Inflammatory macrophage treated with lipopolysaccharide for 1 hour (primary cell): ENCODE measurements at places on chromosomes 7 and 10.

DNA sequence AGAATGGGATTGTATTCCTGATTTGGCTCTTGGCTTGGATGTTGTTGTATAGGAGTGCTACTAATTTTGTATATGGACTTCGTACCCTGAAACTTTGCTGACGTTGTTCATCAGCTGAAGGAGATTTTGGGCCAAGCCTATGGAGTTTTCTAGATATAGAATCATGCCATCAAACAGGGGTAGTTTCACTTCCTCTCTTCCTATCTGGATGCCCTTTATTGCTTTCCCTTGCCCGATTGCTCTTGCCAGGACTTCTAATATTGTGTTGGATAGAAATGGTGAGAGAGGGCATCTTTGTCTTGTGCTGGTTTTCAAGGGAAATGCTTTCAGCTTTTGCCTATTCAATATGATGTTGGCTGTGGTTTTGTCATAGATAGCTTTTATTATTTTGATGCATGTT lies 92.3 kb downstream of the CCDC7 start:
- DNase-seq: no peak

DNA sequence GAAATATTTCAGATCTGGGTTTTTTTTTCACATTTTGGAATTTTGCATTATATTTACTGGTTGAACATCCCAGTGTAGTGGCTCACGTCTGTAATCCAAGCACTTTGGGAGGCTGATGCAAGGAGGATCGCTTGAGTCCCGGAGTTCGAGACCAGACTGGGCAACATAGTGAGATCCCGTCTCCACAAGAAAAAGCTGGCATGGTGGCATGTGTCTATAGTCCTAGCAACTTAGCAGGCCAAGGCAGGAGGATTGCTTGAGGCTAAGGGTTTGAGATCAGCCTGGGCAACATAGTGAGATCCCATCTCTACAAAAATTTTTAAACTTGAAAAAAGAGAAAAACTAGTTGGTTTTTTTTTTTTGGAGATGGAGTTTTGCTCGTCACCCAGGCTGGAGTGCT lies 6.0 kb downstream of the RFC2 start:
- no peak for DNase-seq

DNA sequence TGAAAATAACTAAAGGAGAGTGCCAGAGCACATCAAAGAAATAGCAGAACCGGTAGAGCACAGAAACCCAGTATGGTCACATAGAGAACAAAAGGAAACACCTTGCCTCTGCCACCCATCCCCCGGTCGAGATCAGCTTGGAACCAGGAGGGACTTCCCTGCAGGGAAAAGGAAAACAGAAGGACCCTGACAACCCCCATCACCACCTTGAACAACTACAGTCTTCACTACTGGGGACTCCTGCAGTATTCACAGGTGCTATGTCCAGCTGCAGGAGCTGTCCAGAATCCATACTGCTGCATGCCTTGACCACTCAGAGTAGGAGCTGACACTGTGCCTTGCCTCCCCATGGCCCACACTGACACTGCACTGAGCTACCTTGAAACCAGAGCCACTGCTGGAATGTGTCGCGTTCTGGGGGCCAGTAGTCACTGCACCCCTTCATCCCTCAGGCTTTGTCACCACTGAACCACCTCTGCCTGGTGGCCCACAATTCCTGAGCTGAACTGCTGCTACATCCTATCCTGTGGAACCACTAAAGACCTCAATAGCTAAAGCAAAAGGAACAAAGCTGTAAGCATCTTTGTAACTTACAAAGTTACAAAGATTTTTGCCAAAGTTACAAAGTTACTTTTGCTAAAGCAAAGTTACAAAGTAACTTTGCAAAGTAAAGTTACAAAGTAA lies 66.8 kb downstream of the TRIL start:
- no peak for DNase-seq

- peak; percentile 27 for DNase-seq
These were observed 160.8 kb downstream of the SPAG6 start for GRCh38 chr10:22505911-22506685.

- DNase-seq: no peak
These were observed 731 bp downstream of the CHCHD3 start for GRCh38 chr7:133081119-133081598.

- DNase-seq: peak; percentile 25
These were observed 76.2 kb downstream of the CYP51A1 start for GRCh38 chr7:92058040-92058439.

DNA sequence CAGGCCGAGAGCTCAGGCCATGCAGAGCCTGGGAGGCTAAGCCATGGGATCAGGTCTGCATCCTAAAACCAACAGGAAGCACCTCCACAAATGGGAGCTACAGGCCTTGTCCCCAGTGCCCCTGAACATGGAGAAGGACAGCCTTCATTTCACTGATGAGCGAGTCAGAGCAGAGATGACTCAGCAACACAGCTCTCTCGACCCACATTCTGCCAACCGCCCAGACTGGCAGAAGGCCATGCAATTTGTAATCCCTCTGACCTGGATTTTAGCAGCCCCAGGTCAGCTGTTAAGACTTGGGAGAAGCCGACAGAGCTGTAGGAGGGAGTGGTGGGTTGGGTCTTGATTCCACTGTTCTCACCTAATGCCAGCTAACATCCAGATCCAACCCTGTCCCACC lies 25.5 kb downstream of the VOPP1 start:
- DNase-seq: peak; percentile 70

- no peak for DNase-seq
These were observed 12.0 kb downstream of the XRCC2 start for GRCh38 chr7:152663931-152664330.

GRCh38 chr10:87580016-87580415 lies 75.3 kb downstream of the MINPP1 start:
- no peak for DNase-seq

- DNase-seq: no peak
These were observed 676.4 kb upstream of the NRP1 start for GRCh38 chr10:34010891-34011290.

DNA sequence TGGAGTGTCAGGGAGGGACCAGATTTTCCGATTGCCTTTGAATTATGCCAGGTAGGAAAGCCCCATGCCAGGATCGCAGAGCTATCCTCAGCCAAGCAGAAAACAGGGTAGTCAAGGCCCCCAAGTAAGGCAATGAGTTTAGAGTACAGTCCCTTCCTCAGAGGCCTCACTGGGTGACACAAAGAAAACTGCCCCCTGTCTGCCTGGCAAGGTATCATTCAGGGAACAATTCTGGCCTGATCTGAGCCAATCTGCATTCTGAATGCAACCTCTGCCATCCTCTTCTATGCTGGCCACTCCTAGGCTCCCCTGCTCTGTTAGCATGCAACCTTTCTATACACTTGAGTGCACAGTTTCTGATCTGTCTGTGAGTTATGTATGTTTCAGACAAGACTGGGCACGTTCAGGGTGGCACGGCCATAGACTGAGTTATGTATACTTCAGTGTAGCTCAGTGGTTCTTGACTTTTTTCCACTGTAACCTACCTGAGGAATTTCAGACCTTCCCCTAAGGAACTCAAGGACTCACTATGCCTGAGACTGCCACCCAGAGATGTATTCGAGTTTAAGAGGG lies 336.8 kb downstream of the PLXNA4 start:
- DNase-seq: no peak

DNA sequence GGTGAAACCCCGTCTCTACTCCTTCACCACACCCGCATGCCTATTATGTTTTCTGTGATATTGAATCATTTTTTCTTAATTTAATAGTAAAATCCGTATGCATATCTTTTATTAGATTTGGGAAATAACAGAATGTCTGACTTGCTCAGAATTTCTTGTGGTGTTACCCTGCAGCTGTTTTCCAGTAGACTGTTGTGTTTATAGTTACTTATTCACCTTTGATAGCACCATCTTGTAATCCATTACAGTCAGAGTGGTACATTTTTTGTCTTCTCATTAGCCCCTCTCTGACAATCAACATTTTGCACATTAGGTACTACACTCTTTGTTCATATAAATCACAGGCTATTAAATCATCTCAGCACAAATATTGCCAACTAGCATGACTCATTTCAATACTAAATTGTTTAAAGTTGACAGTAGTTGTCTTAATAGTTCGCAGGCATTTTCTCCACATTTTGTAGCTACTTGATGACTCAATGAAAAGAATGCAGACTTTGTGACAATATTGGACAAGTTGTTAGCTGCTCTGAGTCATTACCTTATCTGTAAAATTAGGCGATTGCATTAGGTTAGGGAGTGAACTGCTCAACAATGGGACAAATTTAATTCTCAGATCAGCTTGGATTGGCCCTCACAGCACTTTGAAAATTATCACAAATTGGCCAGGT lies 17.8 kb upstream of the SLC16A12 start:
- DNase-seq: no peak

- no peak for DNase-seq
These were observed 115.5 kb upstream of the LAMB4 start for GRCh38 chr7:108245523-108246226.

DNA sequence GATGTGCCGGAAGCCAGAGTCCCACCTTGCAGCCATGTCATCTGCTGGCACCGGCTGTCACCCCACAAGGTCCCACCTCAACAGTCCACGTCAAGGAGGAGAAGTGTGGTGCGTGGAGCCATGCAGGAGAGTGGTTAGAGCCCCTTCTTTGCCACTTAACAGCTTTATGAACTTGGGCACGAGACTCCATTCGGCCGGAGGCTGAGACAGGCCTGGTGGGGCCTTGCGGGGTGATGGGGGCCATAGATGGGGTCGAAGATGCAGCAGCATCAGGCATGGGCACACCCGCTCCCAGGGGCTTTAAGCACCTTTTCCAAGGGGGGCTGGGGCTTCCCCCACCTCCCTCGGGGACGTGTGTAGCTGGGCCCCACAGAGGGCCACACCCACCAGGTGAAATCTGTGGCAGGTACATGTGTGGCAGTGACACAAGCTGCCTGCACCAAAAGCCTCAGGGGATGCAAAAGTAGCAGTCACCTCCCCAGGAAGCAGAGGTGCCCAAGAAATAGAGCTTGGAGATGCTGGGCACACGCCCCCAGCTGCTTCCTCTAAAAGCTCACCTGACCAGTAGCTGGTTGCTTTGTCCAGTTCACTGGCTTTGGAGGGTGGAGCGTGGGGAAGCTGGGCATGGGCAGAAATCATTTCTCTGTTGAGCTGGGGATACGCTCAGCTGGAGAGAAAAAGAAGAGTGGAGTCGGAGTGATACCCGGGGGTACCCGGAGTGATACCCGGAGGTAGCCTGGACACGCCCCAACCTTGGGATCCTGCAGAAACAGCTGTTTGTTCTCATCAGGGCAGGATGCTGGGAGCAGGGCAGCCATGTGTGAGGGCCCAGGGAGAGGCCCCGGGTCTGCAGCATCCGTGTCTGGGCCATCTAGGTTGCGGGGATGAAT lies 199.8 kb downstream of the EBF3 start:
- no peak for DNase-seq

- DNase-seq: no peak
These were observed 58.9 kb downstream of the ABI1 start for GRCh38 chr10:26801831-26802230.

GRCh38 chr10:126264102-126265018 lies 123.9 kb downstream of the ADAM12 start:
- no peak for DNase-seq

DNA sequence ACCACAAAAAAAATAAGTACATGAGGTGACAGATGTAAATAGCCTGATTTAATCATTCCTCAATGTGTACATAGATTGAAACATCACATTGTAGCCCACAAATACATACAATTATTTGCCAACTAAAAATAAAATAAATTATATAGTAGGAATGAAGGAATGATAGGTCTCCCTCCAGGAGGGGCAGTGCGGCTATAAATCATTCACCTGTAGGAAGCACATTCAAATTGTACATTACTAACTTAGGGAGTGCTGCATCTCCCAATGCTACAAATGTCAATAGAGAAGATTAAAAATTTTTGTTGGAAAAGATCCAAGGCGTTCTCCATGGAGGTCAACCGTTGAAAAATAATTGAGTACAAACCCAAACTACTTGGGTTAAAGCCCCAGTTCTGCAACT lies 4.2 kb downstream of the KBTBD2 start:
- DNase-seq: no peak
